ENCODE measurements at places on chromosomes 5 and 9. TPM values are rescaled to one million over a fixed set of nuclear protein-coding genes. Genes with fewer than 3 reads are reported as not detected.

Gene FAM169A
- 110 TPM for total RNA-seq

DNA sequence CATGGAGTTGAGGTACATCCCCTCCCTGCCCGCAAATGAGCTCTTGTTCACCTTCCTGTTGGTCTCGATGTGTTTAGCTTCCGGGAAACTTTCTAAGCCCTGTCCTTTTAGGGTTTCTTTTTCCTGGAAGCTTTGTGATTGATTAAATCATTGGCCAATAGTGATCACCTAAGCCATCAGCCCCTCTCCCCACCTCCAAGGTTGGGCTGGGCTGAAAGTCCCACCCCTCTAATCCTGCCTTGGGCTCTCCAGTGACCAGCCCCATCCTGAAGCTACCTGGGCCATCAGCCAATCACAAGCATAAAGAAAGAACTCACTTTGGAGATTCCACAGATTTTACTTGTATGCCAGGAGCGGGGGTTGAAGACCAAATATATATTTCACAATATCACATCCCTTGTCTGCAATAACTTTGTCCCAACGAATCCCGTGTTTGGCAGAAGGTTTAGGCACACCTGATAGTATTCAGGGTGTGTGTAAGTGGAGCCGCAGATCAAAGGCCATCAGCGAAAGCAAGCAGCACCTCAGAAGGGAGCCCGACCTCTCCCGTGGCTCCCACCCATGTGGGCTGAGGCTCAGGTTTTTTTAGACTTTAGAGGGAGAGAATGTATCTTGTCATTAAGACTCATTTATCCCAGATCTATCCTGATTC lies 20.4 kb downstream of the ROPN1L start:
- no peak for DNase-seq

DNA sequence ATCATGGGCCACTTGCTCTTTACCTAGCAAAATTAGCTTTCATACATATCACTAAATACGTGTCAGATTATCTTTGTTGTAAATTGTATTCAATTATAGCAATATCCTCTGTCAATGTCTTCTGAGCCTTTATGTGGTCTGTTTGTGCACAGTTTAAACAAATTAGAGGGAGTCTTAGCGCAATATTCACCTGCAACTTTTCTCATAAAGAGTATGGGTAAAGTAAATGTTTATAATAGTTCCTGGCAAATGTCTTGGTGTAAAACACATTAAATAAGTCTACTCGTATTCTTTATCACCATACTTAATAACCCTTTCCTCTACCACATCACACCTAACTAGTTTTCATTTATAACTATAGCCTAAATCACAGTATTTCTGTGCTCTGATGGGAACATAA lies 169.0 kb downstream of the PCSK1 start:
- no peak for DNase-seq

GRCh38 chr5:88829054-88829453 lies 53.9 kb downstream of the MEF2C start:
- no peak for DNase-seq

- DNase-seq, result no peak
Observed at GRCh38 chr9:5562806-5563416, 52.6 kb downstream of the PDCD1LG2 start.

DNA sequence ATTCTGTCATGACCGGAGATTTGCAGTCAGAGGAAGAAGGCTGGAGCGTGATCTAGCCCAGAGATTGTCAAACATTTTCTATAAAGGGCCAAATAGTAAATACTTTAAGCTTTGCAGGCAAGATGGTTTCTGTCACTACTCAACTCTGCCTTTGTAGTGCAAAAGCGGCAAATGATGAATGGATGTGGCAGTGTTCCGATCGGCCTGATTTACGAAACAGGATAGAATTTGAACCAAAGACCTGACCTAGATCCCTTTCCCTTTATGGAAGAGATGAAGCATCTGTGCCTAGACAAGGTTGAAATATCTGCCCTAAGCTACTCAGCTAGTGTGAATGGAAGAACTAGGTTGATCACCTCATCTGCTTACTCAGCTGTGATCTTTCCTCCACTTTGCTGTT lies 209.5 kb downstream of the YTHDC2 start:
- no peak for DNase-seq

GRCh38 chr9:84738353-84738752 lies 68.8 kb downstream of the NTRK2 start:
- DNase-seq, result no peak

Gene MRPS27
- total RNA-seq, result 139 TPM

Gene AGGF1
- total RNA-seq, result 15.5 TPM

Gene STK10
- total RNA-seq, result 7.2 TPM

Gene TRIP13
- total RNA-seq, result 33.0 TPM

- DNase-seq, result no peak
Observed at GRCh38 chr9:124006448-124007361, 4.9 kb upstream of the LHX2 start.

DNA sequence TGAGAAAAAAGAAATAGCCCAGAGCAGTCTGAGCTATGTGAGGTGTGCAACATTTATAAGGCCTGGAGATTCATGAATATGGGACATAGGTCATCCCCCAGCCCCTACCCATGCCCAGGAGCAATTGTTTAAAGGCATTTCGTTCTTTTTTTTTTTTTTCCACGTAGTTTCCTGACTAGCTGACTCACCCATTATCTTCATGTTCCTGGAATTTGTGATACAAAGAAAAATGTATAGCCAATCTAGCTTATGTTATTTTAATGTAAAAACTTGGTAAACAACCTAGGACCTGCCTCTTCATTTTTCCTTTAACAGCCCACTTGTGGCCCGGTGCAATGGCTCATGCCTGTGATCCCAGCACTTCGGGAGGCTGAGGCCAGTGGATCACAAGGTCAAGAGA lies 81.3 kb downstream of the OSTF1 start:
- no peak for DNase-seq

- DNase-seq, result no peak
Observed at GRCh38 chr9:125982798-125983406, 235.7 kb downstream of the PBX3 start.

- DNase-seq, result no peak
Observed at GRCh38 chr5:179679014-179679674, 1.7 kb downstream of the CBY3 start.

Gene SLC25A2
- total RNA-seq, result 0.13 TPM

Gene ADAMTS2
- total RNA-seq, result 0.24 TPM

Gene CLIC3
- total RNA-seq, result 0.34 TPM

DNA sequence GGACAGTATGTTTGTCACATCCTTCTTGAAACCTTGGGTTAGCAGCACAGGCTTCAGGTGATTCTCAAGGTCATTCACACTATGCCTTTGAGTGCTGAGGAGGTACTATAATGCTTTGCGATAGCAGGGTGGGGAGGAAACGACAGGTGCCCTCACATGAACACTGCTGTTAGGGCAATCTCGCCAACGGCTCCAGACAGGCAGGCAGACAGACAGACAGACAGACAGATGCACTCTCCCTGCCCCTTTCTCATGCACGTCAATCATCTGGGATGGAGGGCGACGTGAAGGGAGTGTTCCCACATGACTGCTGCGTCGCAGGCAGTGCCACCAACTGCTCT lies 82.9 kb downstream of the RAPGEF1 start:
- DNase-seq, result no peak

- DNase-seq, result no peak
Observed at GRCh38 chr5:172833372-172833685, 722 bp upstream of the ERGIC1 start.

GRCh38 chr5:125381290-125381689 lies 634.9 kb upstream of the ZNF608 start:
- no peak for DNase-seq

DNA sequence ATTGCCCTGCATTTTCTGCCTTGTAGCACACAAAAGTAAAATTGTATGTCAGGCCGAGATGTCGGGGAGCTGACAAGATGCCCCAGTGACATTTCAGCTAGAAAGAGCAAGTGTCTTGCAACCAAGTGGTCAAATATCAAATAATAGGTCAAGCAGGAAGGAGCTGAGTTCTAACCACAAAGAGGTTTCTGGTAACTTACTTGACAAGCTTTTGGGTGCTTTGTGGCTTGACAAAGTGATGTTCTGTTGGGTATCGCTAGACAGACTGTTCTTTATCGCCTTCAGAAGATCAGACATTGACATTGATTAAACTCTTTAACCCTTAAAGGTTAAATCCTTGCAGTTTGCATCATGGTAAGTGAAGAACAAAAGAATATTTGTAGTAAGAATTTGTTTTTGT lies 419.9 kb downstream of the CCDC171 start:
- no peak for DNase-seq

Gene TUSC1
- total RNA-seq, result not detected

GRCh38 chr5:157563929-157564716 lies 11.5 kb downstream of the ADAM19 start:
- DNase-seq, result no peak

GRCh38 chr9:79689576-79689975 lies 117.8 kb downstream of the TLE4 start:
- DNase-seq, result no peak

DNA sequence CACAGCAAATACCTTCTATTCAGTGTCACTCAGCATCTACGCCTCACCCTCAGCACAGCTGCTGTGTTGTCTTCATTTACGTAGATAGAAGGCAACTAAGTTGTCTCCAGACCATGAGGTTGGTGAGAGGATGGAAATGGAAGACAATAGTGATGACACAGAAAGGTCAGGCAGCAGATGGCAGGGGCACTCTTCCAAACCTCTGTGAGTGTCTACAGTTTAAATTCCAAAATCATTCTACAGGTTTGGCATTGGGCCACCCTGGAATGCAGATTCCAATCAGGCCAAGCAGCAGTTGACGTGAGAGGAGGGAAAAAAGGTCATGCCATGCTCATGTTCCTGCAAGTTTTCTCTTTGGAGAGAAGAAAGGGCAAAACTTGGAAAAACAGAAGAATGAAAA lies 68.7 kb upstream of the ADAMTSL1 start:
- no peak for DNase-seq

DNA sequence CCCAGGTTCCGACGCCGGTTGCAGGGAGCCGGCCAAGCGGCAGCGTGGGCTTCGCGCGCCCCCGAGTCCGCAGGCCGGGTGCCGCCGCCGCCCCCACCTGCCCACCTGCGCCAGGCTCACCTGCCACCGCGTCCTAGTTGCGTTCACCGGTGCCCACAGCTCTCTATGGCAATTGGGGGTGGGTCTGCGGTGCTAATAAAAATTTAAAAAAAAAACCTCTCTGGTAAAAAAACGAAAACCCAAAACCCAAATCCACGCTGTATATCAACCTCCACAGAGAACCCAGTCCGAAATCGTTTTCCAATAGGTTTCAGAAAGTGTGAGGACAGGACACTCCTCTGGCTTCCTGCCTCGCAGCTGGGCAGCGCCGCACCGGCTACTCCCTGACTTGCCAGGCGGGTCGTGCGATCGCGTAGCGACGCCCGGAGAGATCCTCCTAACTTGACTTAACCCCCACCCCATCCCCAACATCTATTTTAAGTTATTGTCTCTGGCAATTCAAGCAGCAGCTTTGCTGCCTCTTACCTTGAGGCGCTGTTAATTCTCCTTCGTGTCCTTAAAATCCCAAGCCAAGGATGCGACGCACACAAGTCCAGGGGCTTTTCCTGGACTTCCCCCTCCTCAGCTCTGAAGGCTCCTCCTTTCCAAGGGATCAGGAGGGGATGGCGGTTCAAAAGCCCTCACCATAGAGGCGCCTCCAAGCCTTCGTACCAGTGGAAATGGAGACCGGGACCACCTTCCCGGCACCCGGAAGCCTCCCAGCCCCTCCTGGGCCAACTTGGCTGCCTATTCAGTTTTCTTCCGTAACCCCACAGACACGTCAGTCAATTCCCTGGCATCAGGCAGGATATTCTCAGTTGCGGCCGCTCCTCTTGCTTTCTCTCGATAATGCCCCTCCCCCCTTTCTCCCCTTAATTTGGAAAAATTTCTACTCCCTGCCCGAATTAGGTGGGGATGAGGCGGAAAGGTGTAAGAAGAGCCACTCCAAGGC lies 1639.4 kb upstream of the C9orf72 start:
- no peak for DNase-seq

DNA sequence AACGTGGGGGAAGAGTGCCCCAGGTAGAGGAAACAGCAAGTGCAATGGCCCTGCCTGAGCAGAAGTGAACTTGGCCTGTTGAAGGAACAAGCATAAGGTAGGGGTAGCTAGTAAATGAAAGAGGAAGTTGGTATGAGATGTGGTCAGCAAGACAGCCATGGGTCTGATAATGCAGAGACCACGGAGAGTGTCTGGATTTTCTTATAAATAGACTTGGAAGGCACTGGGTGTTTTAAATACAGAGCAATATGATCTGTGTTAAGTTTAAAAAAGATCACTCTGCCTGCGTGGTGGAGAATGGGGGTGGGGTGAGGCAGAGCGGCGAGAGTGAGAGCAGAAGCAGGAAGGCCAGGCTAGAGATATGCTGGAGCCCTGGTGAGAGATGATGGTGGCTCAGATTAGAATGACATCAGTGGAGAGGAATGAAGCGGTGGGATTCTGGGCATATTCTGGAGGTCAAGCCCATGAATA lies 4.2 kb downstream of the ADAM19 start:
- DNase-seq, result no peak

DNA sequence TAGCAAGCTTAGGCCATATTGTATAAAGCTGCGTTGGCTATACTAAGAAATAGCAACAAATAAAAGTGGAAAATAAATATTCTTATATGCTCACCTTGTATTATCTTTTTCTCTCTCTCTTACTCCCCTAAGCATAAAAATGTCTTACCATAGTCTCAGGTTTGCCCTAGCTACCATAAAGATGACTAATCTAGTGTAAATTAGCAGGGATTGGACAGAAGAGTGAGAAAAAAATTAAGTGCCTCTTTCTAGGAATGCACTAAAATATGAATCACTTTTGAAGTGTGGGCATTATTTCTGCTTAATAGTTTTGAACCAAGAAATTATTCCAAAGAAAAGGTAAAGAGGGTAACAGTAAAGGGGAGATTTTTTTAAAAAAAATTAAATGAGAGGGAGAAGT lies 201.3 kb downstream of the HINT1 start:
- no peak for DNase-seq

- DNase-seq, result no peak
Observed at GRCh38 chr5:169778622-169779596, 141.8 kb downstream of the DOCK2 start.

- no peak for DNase-seq
Observed at GRCh38 chr9:118643118-118643517, 726.1 kb downstream of the BRINP1 start.

DNA sequence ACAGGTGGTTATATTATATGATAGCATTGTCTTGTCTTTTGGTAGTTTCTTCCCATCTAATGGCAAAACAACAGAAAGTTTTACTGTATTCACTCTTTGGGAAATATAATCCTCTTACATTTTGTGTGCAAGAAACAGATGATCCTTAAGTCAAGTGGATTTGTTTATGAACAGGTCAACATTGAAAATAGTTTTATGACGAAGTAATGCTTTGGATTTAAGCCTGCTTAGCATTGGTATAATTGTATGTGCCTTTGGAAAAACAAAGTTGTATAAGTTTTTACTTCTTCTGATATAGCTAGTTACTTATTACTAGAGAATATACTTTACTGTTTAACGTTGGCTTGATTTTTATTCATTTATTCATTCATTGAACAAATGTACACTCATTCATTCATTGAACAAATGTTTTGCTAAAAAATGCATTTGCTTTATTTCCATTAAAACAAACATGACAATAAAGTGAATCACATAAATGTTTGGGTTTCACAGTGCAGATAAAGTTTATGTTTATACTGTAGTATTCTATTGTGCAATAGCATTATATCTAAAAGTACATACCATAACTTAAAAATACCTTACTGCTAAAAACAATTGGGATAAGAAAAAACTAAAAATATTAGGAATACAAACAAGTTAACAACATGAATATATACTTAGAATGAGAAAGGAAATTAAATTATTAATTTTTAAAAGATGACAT lies 12.3 kb downstream of the SGCD start:
- no peak for DNase-seq

All from HepG2 (cell line).